Stomach (tissue), 19 donors: ENCODE measurements at places on chromosomes 4 and X.

- peak overlapping the region; percentile 39 for H3K4me3 ChIP-seq
- H3K36me3 ChIP-seq = no peaks in the 10 kb centered on the region
- H3K27me3 ChIP-seq = peaks cover 14% of the 10 kb centered on the region
- no peak for DNase-seq
These were observed 1.1 kb downstream of the TMEM35A start for GRCh38 chrX:101079736-101080270.

DNA sequence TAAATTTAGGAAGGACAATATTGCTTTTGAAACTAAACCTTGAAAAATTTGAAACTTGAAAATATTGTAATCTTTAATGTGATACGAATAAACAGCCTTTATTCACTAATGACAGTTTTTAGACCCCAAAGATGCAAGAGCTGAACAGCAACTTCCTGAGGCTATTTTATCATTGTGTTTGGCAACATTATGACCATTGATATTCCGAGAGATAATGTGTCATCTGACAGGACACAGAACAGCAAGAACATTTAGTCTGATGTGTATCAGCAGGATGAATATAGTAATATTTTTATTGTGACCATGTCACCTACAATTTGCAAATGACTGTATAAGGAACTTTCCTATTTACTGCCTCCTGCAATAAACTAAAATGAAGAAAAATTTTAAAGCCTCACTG, 316.0 kb downstream of the ADAM29 start:
- no peak overlapping the region for H3K27ac ChIP-seq
- H3K4me1 ChIP-seq = no peaks in the 10 kb centered on the region
- H3K4me3 ChIP-seq = no peak overlapping the region
- H3K27me3 ChIP-seq = no peaks in the 10 kb centered on the region

DNA sequence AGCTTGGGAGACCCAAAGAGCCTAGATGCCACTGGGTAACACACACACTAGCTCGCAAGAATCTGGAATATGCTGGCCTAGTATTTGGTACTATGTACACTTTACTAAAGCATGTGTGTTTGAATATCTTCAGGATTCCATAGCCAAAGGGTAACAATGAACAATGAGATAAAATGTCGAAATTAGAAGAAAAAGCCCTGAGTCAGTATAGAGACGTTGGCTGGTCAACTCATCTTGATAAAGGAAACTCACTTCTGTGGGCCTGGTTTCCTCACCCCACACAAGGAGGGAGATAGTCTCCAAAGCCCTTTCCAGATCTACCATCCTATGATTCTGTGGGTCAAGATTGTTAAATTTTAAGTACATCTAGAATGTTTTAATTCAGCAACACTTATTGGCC, 6.9 kb downstream of the ZDHHC9 start:
- no peak overlapping the region for H3K4me3 ChIP-seq
- DNase-seq = no peak
- peaks cover 22% of the 10 kb centered on the region for H3K4me1 ChIP-seq
- no peaks in the 10 kb centered on the region for H3K27me3 ChIP-seq
- no peaks in the 10 kb centered on the region for H3K36me3 ChIP-seq

GRCh38 chr4:153788413-153789276, at the start of gene SFRP2:
Gene SFRP2 (minus strand): TSS chr4:153789083. CDS start chr4:153788835, 248 bp downstream.
- H3K36me3 ChIP-seq = no peaks in the 10 kb centered on the region
- peaks cover 28% of the 10 kb centered on the region for H3K4me1 ChIP-seq
- peak; percentile 72 for DNase-seq
- peak within 1 kb of the TSS; percentile 37 for H3K4me3 ChIP-seq
- H3K27ac ChIP-seq = peak within 1 kb of the TSS; percentile 59

DNA sequence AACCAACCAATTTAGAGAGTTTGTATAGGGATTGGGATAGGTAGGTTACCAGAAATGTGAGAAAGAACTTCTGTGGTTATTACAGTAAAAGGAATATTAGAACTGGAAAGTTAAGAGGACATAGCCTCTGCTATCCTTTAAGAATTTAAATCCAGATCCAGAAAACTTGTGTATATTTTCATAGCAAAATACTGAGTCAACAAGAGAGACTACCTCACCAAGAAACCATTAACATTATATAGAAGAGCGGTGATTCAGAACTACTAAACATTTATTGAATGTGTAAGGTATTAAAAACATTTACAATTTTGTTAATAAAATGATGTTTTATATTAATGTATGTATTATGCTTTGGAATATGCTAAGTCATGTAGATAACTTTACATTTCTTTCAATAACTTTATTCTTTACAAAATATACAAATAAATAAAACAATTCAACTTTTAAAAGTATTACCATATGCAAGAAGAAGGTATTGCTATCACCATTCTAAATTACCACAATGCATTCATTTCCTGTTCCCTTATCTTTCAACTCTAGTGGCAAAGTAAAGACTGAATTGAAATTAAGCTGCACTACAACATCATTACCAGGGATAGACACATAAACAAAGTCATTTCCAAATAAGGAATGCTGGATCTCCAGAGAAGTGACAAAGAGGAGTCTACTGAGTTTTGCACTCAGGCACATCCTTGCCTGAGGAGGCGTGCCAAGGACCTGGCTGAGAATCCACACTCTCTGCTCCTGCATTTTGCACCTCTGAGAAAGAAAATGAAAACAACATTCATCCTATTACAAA, 6.1 kb upstream of the BDH2 start:
- no peaks in the 10 kb centered on the region for H3K4me1 ChIP-seq
- no peak overlapping the region for H3K4me3 ChIP-seq
- no peak for DNase-seq
- H3K27me3 ChIP-seq = no peaks in the 10 kb centered on the region
- no peak overlapping the region for H3K27ac ChIP-seq
- H3K36me3 ChIP-seq = no peaks in the 10 kb centered on the region

GRCh38 chr4:166823126-166823525, 411.2 kb downstream of the SPOCK3 start:
- H3K4me3 ChIP-seq = no peak overlapping the region
- H3K27ac ChIP-seq = no peak overlapping the region
- no peaks in the 10 kb centered on the region for H3K36me3 ChIP-seq

DNA sequence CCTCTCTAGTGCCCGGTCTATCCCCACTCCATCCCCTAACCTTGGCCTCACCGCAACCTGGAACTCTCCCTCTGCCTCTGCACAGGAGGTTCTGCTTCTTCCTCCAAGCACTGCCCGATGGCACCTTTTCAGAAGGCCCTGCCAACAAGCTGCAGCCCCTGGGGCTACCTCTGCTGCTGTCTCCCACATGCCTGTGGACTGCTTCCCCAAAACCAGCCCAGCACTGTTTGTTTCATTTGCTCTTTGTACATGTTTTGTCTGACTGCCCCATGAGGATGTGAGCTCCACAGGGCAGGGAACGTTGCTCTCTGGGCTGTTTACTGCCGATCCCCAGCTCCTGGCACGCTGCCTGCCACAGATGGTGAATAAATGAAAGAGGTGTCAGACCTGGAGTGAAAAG, 85.4 kb downstream of the INTS6L start:
- H3K4me3 ChIP-seq = no peak overlapping the region
- no peaks in the 10 kb centered on the region for H3K36me3 ChIP-seq
- no peak for DNase-seq
- no peaks in the 10 kb centered on the region for H3K4me1 ChIP-seq

GRCh38 chrX:152405561-152405960, 45.6 kb downstream of the GABRA3 start:
- no peaks in the 10 kb centered on the region for H3K4me1 ChIP-seq
- no peak for DNase-seq
- no peaks in the 10 kb centered on the region for H3K36me3 ChIP-seq
- no peak overlapping the region for H3K4me3 ChIP-seq

DNA sequence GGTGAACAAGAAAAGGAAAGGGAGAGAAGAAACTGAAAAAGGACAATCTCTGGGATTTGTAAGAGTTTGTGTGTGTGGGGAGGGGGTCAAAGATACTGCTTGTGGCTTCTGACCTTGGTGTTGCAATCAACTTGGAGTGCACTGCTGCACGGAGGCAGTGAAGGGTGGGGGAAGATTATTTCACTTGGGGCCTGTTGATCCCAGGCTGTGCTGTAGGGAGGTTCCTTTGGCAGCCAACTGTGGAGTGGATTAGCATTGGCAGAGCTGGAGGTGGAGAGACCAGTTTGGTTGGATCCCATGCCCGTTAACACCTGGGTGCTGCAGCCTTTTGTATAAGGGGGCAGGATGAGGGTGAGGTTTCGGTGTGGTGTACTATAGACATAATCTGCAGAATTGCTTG, 38.2 kb downstream of the AFF1 start:
- DNase-seq = peak; percentile 75
- H3K36me3 ChIP-seq = no peaks in the 10 kb centered on the region

GRCh38 chr4:110953898-110954297, 331.0 kb upstream of the PITX2 start:
- H3K27me3 ChIP-seq = no peaks in the 10 kb centered on the region
- H3K27ac ChIP-seq = no peak overlapping the region
- no peak overlapping the region for H3K4me3 ChIP-seq
- no peak for DNase-seq
- H3K4me1 ChIP-seq = no peaks in the 10 kb centered on the region

- no peaks in the 10 kb centered on the region for H3K27me3 ChIP-seq
- H3K4me3 ChIP-seq = no peak overlapping the region
- H3K4me1 ChIP-seq = peaks cover 45% of the 10 kb centered on the region
- no peak for DNase-seq
- H3K36me3 ChIP-seq = no peaks in the 10 kb centered on the region
- H3K27ac ChIP-seq = no peak overlapping the region
These were observed 174.4 kb downstream of the CAMK2D start for GRCh38 chr4:113587156-113587555.

GRCh38 chr4:13642170-13642950, 14.8 kb upstream of the BOD1L1 start:
- no peak overlapping the region for H3K27ac ChIP-seq
- DNase-seq = peak; percentile 28
- H3K4me1 ChIP-seq = peaks cover 15% of the 10 kb centered on the region

DNA sequence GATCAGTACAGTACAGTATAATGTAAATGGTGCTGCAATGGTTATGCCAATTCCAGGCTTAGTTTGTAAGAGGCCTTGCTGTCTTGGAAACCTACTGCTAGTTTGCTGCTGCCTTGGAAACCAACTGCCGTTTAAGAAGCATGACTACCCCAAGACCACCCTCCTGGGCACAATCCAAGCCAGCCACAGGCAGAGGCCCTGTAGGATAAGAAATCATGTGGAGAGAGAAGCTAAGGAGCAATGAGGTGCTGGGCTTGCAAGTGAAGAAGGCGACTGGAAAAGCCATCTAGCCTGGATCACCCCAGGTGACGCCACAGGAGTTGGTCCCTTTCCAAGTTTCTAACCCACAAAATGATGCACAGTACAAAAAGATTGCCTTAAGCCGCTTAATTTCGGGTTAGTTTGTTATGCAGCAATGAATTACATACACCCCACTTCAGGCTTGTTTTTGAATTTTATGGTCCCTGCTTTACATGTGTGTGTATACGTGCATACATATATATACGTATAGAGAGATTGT, 16.9 kb downstream of the ZFP42 start:
- H3K27me3 ChIP-seq = no peaks in the 10 kb centered on the region
- H3K4me3 ChIP-seq = no peak overlapping the region
- no peak for DNase-seq
- no peaks in the 10 kb centered on the region for H3K4me1 ChIP-seq
- H3K36me3 ChIP-seq = no peaks in the 10 kb centered on the region

- H3K27me3 ChIP-seq = no peaks in the 10 kb centered on the region
- H3K4me3 ChIP-seq = no peak overlapping the region
- no peak overlapping the region for H3K27ac ChIP-seq
- H3K4me1 ChIP-seq = no peaks in the 10 kb centered on the region
- DNase-seq = no peak
These were observed 291.0 kb downstream of the LDB2 start for GRCh38 chr4:16607241-16608066.

DNA sequence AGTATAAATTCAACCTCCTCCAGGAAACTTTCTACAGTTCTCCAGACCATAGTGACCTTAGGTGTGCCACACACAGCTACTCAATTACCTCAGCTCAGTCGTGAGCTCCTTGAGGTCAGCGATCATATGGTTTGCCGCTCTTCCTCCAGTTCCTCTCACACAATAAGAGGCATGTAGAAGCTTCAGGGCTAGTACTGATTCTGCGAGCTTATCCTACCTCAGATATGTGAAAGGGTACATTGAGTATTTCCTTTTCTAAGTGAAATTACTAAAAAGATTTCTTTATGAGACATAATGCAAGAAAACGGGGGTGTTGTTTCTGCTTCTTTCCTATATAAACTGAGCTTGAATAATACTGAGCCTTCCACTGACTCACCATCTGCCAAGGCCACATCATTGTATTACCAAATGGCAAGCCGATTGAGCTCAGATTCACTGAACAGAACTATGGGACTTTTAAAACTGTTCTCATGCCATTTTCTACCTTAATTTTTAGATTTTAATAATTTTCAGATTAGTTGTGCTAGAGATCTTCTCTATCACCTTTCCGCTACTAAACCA, 183.1 kb downstream of the HS6ST2 start:
- no peaks in the 10 kb centered on the region for H3K4me1 ChIP-seq
- H3K27ac ChIP-seq = no peak overlapping the region
- DNase-seq = no peak
- H3K4me3 ChIP-seq = no peak overlapping the region
- H3K36me3 ChIP-seq = no peaks in the 10 kb centered on the region

GRCh38 chr4:155017426-155017825, 191.0 kb upstream of the NPY2R start:
- H3K27ac ChIP-seq = no peak overlapping the region
- no peak overlapping the region for H3K4me3 ChIP-seq
- no peaks in the 10 kb centered on the region for H3K27me3 ChIP-seq

DNA sequence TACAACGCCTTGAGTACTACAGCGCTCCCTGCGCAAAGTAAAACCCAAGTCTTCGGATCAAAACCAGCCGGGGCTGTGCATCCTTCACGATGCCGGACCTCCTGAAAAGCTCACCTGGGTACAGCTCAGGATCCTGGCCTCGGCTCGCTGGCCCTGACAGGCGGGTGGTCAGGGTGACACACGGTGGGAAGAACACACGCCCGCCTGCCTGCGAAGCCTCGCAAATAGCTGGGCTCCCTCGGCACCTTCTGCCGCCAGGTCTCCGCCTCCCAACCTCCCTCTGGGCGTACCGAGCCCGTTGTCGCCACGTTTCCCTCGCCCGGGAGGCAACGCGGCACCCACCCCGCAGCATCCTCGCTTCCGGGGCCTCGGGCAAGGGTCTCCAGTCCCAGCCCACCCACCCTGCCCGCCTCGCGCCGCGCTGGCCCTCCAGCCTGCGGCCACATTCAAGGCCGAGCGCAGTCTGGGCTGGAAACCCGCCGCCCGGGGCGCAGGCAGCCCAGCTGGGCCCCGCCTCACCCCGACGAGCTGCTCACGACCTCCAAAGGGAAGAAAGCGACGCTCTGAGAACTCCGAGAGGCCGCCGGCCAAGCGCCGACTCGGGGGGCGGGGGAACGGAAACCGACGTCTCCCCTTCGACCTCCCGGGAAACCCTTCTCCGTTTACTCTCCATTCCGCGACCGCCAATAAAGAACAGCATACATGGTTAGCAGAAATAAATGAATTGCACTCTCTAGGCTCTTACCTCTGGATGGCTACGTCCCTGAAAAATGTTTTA, 511 bp downstream of the PPM1K start:
- H3K4me3 ChIP-seq = peak overlapping the region; percentile 66
- no peaks in the 10 kb centered on the region for H3K27me3 ChIP-seq
- DNase-seq = peak; percentile 91
- H3K4me1 ChIP-seq = peaks cover 36% of the 10 kb centered on the region
- peak overlapping the region; percentile 98 for H3K27ac ChIP-seq

GRCh38 chrX:23061116-23061515, 61.4 kb downstream of the DDX53 start:
- H3K27me3 ChIP-seq = no peaks in the 10 kb centered on the region
- no peaks in the 10 kb centered on the region for H3K36me3 ChIP-seq
- H3K4me1 ChIP-seq = no peaks in the 10 kb centered on the region
- H3K4me3 ChIP-seq = no peak overlapping the region
- no peak for DNase-seq

- H3K36me3 ChIP-seq = no peaks in the 10 kb centered on the region
- no peak overlapping the region for H3K4me3 ChIP-seq
- H3K27me3 ChIP-seq = no peaks in the 10 kb centered on the region
- no peaks in the 10 kb centered on the region for H3K4me1 ChIP-seq
- H3K27ac ChIP-seq = no peak overlapping the region
- DNase-seq = no peak
These were observed 21.0 kb upstream of the PCYT1B start for GRCh38 chrX:24668111-24668510.
